ENCODE measurements at places on chromosomes 5 and 9.

GRCh38 chr5:137481596-137481995 lies 17.5 kb downstream of the SPOCK1 start:
- no peak for DNase-seq

- no peak for DNase-seq
Measured at GRCh38 chr5:73424556-73424977, 24.0 kb downstream of the FOXD1 start.

GRCh38 chr5:83711982-83712601 lies 8.6 kb downstream of the HAPLN1 start:
- DNase-seq: no peak

- DNase-seq: no peak
Measured at GRCh38 chr9:113261917-113262671, 13.3 kb downstream of the CDC26 start.

DNA sequence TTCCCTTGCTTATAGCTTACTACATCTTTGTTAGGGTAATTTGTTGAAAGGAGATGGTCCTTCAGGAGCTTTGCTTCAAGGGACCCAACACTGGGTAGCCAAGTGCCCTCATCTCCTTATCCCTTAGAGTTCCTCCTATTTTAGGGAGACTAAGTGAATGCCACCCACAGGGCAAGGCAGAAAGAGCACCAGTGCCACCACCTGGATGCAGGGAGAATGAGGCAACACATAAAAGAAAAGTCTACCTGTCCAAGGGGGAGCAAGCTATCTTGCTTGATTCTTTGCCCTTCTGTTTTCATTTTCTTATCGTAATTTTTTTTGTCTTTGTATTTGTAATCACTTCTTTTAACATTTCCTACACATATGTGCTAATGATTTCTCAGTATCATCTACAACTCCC lies 205.5 kb downstream of the NPR3 start:
- no peak for DNase-seq

DNA sequence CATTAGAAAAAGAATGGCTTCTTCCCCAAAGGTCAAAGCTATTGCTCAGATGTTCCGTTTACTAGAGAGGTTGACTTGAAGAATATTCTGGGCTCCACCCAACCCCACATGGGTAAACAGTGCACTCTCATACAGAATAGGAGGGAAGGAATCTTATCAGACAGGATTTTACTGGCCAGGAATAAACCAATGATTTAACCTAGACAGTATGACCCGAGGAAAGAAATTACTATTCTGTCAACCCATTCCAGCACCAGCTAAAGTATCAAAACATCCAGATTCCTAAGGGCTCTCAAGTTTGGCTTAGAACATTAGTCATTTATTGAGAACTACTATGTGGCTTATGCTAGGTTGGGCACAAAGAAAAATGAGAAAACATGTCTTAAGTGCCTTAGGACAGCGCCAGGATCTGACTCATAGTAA lies 493.6 kb upstream of the KLF4 start:
- DNase-seq: no peak

GRCh38 chr5:580436-580835 lies 31.7 kb upstream of the CEP72 start:
- DNase-seq: no peak

- DNase-seq: no peak
Measured at GRCh38 chr9:13952906-13953305, 361.0 kb downstream of the NFIB start.

GRCh38 chr5:177487975-177488374 lies 9.4 kb downstream of the PDLIM7 start:
- no peak for DNase-seq

GRCh38 chr9:98251551-98251950 lies 3.9 kb downstream of the TBC1D2 start:
- no peak for DNase-seq

DNA sequence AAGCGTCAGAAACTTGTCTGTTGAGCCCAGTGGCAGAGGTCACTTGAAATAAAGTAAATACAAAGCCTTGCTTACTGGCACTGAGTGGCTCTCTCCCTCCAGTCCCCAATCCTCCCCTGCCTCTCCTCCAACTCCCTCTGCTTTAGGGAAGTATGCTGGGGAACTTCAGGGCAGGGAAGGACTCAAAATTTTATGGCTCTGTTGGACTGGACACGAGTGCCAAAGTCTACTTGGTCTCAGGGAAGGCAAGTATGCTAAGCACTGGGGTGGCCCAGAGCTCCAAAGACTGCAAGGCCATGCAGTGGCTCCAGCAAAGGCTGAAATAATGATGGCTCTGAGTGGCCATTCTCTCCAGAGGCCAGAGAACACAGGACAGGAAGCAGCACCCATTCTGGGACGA lies 9.6 kb downstream of the PLGRKT start:
- DNase-seq: no peak

DNA sequence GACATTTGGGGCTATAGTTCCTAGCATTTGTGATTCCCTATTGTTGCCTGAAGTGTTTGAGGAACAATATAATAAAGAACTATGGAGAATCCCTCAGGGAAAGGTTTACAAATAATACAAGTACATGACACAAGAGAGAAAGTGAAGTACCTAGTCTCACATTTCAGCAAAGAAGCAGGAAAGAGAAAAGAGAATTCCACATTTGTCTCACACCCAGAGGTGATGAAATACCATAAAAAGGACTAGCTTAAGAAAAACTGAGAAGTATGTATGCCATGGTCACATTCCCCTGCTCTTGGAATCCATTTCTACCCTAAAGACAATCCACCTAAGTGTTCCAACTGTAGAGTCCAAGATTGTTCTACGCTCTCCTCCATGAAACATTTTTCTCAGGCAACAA lies 79.0 kb upstream of the TARS1 start:
- DNase-seq: no peak

GRCh38 chr5:123647066-123647465 lies 135.1 kb downstream of the CSNK1G3 start:
- DNase-seq: no peak

- no peak for DNase-seq
Measured at GRCh38 chr5:96651047-96651446, 11.1 kb upstream of the CAST start.

- DNase-seq: no peak
Measured at GRCh38 chr9:109191746-109192145, 24.7 kb upstream of the FRRS1L start.

- no peak for DNase-seq
Measured at GRCh38 chr5:16179511-16179935, at the start of gene MARCHF11. TSS of gene MARCHF11 (minus strand) at chr5:16179791. CDS start at chr5:16179575, 216 bp downstream.

GRCh38 chr5:135829681-135830383 lies 4.6 kb upstream of the SLC25A48 start:
- no peak for DNase-seq

DNA sequence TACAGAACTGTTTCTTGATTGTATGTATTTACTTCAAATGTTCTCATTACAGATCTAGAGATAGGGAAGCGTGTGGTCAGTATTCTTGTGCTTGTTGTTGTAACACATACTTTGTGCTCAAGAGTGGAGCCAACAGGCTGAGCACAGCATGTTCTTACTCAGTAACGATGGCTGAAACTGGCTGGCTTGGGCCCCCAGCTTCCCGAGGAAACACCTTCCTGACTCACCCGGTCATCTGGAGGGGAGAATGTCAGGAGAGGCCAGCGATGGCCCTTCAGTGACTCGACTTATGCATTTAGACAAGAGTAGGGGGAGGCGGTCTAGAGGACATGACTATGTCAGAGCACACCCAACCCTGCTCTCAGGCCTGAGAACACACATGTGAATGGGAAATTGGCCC lies 25.6 kb downstream of the ZNF474 start:
- no peak for DNase-seq

GRCh38 chr9:38160613-38161215 lies 91.7 kb upstream of the SHB start:
- peak; percentile 8 for DNase-seq

GRCh38 chr5:94113-94892 lies 2.3 kb downstream of the PLEKHG4B start:
- no peak for DNase-seq

DNA sequence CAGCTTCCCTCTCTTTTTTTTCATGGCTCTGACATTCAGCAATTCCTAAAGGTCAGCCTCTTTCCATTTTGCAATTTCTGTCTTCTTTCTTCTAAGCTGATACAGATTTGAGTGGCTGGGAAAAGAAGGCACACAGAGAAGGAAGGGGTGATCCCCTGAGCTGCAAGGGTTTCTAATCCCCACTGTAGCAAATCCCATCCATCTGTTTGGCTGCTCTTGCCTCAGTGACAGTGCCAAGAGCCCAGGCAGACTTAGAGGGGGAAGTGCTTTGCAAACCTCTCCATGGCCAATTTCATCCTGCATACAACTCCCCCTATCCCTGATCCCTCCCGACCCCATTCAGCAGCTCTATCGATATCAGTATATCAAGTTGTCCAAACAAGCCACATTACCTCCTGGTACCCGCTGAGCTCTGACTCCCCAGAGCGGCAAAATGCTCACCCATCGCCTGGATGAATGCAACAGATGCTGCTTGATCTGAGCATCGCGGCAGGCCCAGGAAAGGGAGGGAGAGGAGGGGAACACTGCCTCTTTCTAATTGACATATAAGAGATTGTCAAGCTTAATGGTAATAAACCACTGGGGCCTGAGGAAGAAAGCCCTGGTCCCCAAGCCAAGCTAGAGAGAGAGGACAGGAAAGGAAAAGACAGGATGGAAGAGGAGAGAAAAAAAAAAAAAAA lies 268.9 kb downstream of the ASTN2 start:
- no peak for DNase-seq

GRCh38 chr5:171673328-171673727 lies 112.3 kb upstream of the SMIM23 start:
- DNase-seq: no peak

DNA sequence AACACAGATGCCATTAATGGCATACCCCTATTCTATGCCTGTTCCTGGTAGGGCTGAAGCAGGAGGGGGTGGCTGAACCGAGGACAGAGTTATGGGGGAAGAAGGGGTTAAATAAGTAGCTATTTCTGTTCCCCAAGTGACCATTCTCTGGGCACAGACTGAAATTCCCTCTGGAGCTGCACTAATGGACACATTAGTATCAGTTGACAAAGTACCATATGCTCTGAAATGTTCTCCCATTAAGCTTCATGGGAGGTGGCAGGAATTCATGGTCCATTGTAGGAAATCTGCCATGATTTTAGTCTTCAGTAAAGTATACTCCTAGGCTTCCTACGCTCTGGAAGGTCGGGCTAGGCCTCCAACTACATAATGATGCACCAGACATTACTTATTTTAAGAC lies 10.5 kb upstream of the FRMPD1 start:
- DNase-seq: no peak

GRCh38 chr9:37066139-37066725 lies 32.2 kb upstream of the PAX5 start:
- DNase-seq: no peak

- no peak for DNase-seq
Measured at GRCh38 chr9:82588301-82589180, 474.4 kb downstream of the RASEF start.

GRCh38 chr5:122707796-122708195 lies 67.1 kb upstream of the SNX2 start:
- DNase-seq: no peak

- DNase-seq: no peak
Measured at GRCh38 chr5:7668161-7668560, 182.8 kb downstream of the CFAP90 start.

GRCh38 chr5:58716713-58717112 lies 133.8 kb downstream of the RAB3C start:
- no peak for DNase-seq

DNA sequence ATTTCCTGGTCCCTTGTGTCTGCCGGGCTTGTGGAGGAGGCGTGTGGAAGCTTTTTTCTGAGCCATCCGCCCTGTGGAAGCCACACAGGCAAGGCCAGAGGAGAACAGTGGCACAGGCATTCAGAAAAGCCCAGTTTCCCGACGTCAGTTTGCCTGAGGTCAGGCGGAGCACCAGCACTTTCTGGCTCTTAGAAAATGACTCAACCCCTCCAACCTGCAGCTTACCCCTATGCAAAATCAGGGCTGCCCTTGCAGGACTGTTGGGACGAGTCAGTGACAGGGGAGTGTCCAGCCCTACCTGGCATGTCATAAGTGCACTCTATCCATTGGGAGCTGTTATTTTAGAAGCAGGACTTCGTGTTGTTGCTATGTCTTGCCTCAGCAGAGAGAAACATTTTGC lies 216.0 kb downstream of the NR3C1 start:
- DNase-seq: no peak

- DNase-seq: no peak
Measured at GRCh38 chr5:14663734-14664269, 716 bp upstream of the OTULIN start.

DNA sequence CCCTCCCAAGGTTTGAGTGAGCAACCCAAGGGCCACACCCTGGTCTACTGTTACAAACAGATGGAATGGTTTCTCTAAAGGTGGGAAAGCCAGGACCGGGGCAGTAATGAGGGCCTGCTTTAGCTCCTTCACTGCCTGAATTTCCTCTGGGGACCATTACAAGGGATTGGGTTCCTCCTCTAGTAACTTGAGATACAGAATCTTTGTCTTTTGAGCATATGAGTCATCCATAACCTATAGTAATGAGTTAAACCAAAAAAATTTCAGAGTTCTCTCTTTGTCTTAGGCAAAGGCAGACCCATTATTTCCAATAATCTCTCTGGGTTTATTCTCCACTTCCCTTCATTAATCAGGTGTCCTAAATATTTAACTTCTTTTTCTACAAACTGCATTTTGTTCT lies 618.8 kb downstream of the HINT1 start:
- no peak for DNase-seq

DNA sequence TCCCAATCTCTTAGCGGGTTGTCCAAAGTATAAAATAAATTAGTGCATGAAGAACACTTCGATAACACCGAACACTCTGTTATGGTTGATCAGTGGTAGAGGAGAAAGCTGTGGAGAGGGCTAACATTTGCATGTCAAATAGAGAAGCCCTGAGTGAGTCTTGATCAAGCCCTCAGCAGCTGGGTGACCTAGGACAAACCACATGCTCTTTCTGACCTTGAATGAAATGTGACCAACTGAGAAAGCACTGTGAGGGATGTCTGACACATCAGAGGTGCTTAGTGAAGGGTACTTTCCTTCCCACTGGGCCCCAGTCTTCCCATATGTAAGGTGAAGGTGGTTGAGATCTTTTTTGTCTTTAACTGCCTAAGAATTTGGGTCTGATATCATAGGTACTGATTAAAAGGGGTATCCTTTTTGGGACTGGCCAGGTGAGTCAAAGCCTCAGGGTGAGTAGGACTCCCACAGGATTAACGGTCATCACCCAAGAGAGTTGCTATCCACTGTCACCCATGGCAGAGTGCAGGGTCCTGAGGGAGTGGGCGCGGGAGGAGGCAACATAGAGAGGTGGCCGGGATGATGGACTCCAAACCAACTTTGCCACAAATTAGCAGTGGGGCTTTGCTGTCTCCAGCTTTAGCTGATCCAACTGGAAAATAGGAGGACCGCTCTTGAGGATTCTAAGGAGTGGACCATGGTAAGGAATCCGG lies 53.5 kb downstream of the KIF4B start:
- no peak for DNase-seq

DNA sequence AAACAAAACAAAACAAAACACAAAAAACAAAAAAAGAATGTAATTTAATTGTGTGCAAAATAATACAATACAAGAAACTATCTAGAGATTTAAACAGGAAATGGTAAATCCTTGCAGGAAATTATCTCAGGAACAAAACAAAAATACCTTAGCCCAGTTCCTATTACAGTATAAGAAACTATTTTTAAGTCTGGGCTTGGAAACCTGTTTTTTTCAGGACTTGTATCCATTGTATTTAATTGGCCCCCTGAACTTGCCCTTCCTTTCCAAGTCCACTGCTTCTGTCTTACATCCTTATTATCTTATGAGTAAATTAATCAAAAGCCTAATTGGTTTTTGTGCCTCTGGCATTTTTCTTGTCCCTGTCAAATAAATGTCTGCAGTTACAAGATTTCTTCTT lies 48.5 kb downstream of the ST8SIA4 start:
- DNase-seq: no peak

GRCh38 chr9:79685577-79685976 lies 113.8 kb downstream of the TLE4 start:
- DNase-seq: no peak
